ENCODE measurements at places on chromosomes 6 and 20.
A peak's percentile ranks its signal among the peaks of the same experiment; 100 is the strongest.

GRCh38 chr6:155381673-155382337 lies 67.5 kb upstream of the TFB1M start:
- no peak for DNase-seq

DNA sequence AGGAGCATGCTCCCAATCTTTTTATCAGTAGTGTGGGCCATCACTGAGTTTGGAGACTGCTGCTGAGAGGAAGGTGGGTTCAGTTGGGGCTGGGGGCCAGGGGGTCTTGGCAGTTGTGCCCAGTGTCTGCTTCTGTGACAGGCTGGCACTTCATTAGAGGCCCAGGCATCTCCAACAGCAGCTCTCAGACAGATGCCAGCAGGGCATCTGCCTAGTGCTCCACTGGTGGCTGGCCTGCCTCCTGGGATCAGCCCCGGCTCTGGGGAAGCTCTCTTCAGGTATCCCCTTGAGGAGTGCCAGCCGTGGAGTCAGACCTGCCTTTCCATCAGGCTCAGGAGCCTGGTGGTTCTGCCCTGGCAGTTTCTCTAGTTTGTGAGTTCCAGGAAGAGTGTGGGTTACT lies 77.3 kb downstream of the DTD1 start:
- no peak for DNase-seq

DNA sequence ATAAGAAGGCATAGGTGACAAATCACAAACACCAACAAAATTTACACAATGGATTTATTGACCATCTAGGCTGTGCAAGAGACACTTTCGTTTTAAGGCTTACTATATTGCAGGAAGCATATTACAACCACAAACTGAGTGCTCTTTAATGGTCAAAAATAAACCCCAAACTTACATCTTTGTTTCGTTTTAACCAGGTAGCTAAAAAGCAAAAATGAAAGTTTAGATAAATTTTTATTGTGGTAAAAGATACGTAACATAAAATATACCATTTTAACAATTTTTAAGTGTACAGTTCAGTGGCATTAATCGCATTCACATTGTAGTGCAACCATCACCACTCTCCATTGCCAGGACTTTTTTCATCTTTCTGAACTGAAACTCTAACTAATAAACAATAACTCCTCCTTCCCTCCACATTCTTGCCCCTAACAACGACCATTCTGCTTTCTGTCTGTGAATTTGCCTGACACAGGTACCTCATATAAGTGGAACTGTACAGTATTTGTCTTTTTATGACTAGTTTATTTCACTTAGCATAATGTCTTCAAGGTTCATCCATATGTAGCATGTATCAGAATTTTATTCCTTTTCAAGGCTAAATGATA lies 32.3 kb upstream of the DUSP22 start:
- DNase-seq = peak; percentile 16

DNA sequence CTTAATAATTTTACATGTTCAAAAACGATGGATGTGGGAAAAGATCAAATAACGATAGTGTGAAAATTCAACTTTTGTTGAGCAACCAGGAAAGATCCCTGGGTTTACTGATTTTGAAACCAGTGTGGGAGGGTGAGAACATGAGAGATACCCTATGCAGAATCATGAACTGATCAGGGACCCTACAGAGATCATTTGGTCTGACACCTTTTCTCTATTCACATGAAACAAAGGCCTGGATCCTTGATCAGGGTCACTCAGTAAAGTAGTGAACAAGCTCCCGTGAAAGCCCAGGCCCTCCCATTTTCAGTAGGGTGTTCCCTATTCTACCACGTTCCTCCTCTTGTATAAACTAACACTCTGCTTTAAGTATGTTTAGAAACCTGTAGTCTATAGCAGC lies 60.5 kb upstream of the DUSP22 start:
- no peak for DNase-seq

DNA sequence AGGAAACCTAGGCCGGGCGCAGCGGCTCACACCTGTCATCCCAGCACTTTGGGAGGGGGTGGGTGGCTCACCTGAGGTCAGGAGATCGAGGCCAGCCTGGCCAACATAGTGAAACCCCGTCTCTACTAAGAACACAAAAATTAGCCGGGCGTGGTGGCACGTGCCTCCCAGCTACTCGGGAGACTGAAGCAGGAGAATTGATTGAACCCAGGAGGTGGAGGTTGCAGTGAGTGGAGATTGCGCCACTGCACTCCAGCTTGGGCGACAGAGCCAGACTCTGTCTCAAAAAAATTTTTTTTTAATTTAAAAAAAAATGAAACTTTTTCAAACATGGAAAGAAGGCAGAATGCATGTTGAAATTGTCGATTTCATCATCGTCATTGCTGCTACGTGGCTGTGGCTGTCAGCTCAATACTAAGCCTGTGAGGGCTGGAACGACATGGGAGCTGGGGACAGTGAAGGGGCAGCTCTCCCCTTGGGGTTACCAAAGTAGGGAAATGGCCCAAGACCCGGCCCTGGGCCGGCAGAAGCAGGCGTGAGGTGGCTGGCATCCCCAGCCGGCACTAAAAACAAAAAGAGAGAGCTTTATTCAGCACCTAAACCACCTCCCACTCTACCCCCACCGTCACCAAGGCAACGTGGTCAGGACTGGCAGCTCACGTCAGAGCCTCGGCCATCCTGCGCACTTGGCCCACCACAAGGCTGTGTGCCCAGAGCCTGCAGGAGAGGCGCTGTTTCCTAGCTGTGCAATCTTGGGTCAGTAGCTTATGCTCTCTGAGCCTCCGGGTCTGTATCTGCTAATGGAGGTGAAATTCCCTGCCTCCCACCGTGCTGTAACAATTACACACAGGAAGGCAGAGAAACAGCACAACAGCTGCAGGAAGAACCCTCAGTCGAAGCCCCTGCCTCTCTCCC lies 30.8 kb downstream of the AGPAT4 start:
- DNase-seq = peak; percentile 32

- peak; percentile 80 for DNase-seq
Measured at GRCh38 chr6:159062564-159062945, 17.8 kb upstream of the TAGAP start.

- DNase-seq = no peak
Measured at GRCh38 chr20:22904905-22905304, 130.2 kb upstream of the SSTR4 start.

DNA sequence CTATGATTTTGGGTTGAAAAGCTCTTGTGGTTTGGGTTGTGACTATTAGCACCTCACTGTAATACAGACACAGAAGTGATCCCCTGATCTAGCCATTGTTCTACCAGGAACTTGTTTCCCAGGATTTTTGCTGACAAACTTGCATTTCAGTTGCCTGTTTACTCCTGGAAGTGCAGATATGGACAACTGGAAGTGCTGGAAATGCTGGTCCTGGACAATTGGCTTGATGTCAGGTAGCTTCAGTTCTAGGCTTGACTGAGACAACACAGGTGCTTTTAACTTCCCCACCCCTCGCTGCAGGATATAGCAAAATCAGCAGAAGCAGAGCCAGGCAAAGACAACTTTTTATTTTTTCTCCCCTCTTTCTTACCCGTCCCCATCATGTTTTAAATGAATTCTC lies 27.1 kb upstream of the FBXO30 start:
- DNase-seq = no peak

- no peak for DNase-seq
Measured at GRCh38 chr6:145036236-145036635, 699.1 kb downstream of the EPM2A start.

GRCh38 chr20:8215361-8215781 lies 83.3 kb downstream of the PLCB1 start:
- no peak for DNase-seq

DNA sequence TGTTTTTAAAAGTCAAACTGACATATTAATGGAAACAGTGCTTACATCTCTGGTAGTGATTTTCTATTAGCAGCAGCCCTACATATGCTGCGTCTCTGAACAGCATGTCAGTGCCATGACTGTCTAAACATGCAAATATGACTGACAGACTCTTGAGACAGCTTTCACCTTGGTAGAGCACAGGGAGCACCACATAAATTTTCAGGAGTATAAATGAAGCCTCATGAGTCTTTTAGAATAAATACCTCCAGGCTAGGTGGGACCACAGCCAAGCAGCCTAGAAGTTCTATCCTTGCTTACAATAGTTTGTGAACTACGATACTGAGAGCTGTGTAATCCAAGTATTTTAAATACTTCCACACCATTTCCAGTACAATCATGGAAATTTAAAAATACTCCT lies 410.7 kb upstream of the RUNX2 start:
- DNase-seq = no peak

DNA sequence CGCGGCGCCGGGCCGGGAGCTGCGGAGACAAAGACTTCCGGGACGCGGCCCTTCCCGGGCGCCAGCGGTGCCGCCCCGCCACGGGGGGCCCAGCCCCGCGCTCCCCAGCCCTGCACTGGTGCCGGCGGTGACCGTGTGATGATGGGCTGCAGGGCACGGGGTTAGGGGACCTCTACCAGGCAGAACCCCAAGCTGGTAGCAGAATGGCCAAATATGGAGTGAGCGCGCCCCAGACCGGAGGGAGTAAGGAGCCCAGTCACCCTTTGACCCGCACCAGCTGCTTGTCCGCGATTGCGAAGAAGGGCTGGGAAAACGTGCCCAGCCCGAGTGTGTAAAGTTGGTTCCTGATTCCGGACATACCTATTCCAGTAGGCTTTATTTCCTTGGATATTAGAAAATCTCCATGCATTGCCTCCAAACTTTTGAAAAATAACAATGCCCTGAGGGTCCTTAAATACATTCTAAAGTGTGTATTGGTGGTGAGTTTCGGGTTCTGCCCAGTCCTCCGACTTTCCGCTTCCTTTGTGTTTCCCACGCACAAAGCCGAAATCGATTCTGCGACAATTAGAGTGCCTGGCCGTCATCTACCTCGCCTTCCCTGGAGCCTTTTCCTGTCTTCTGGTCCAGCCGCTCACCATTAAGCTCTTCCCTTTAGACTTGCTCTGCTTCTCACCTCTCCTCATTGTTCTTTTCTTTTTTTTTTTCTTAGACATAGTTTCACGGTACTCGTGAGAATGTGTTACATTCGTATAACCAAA lies 1.1 kb downstream of the ABRACL start:
- DNase-seq = peak; percentile 25

DNA sequence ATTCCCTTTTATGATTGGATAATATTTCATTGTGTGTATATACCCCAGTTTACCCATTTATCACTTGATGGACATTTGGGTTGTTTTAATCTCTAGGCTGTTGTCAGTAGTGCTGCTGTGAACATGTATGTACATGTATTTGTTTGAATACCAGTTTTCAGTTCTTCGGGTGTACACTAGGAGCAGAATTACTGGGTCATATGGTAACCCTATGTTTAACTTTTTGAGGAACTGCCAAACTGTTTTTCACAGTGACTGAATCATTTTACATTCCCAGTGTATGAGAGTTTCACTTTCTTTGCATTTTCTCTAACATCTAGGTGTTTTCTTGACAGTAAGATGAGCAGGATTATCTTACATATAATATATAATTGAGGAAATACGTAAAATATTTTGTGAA lies 44.7 kb upstream of the ADIG start:
- DNase-seq = no peak

DNA sequence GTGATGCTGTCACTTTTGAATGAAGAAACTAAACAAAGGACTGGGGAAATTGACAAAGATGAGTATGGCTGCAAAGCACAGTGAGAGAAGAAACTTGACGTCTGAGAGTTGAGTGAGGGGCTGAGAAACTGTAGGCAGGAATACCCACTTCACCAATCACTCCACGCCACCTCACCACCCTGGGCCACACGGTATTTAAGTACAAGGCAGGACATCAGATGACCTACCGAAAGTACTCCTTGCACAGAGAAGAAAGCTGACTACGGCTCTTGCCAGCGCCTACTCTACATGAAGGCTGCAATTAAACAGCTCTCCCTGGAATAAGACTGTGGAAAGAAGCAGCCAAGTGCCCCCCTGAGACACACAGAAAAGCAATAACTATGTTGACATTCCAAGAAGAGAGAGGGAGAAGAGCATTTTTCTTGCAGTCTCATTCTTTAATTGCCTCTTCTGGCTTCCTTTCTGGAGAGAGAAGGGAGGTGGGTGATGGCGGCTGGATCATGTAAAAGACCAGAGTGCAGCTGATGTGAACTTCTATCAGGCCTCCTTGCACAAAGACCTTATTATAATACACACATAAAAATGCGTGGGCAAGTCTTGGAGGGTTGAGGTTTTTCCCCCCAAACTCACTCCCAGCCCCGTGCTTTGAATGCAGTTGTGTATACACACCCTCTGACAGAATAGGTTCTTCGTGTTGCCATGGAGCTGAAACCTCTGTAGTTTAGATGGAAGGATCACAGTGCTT lies 44.6 kb downstream of the HIVEP2 start:
- peak; percentile 15 for DNase-seq

GRCh38 chr20:63433756-63434531 lies 38.5 kb downstream of the KCNQ2 start:
- no peak for DNase-seq

Data from naive thymus-derived CD8-positive, alpha-beta T cell (primary cell).